ENCODE measurements at places on chromosomes 5 and 9.
A peak's percentile ranks its signal among the peaks of the same experiment; 100 is the strongest.

- DNase-seq: peak; percentile 48
Measured at GRCh38 chr5:162248107-162248713, 180.6 kb downstream of the GABRG2 start.

DNA sequence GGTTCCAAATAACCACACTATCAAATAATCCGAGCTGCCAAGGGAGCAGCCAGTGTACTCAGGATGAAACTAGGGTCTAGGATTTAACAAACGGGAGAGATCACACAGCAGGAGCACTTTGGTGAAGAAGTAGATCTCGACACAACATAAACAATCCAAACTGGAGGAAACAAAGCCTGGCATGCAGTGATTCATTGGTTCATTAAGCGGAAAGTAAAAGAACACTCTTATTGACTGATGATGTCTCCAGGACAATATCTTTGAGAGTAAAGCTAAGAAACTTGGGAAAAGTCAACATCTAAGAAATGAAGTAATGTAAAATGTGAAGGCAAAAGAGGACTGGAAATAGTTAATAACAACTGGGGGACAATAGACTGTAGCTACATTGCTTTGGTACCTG lies 1478.3 kb upstream of the CDH9 start:
- DNase-seq: no peak

GRCh38 chr5:63553073-63553472 lies 409.2 kb downstream of the HTR1A start:
- DNase-seq: no peak

- DNase-seq: no peak
Measured at GRCh38 chr5:179749857-179750508, 17.4 kb downstream of the MAML1 start.

GRCh38 chr5:156527611-156528010 lies 200.6 kb downstream of the SGCD start:
- no peak for DNase-seq

DNA sequence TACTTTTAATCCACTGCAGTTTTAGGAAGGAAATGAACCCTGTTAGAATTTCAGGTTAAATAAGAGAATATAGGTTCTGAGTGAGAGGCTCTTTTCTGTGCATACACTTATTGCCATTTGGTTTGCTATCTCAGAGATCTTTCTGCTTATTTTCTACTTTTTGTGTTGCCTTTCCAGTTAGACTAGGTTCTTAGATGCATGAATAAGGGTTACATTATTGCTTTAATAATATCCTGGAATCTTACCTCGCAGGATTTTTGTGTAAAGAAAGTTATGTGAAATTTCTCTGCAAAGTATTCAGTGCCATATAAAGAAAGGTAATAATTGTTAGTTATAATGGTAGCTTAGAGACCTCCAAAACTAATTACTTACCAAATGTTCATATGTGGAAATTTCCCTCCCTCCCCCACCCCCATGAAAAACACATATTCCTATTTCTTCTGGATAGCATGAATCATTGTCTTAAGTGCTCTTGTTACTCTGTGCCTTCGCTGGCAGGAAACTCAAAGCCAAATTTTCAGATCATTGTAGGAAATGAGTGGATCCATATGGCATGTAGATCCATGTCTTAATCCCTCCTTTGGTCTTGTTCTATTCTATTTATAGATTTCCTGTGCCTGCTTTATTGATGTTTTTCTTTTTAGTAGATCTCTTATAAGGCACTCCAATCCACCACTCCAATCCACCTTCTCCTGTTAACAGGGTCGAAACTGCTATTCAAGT lies 2.7 kb upstream of the APBA1 start:
- DNase-seq: no peak

DNA sequence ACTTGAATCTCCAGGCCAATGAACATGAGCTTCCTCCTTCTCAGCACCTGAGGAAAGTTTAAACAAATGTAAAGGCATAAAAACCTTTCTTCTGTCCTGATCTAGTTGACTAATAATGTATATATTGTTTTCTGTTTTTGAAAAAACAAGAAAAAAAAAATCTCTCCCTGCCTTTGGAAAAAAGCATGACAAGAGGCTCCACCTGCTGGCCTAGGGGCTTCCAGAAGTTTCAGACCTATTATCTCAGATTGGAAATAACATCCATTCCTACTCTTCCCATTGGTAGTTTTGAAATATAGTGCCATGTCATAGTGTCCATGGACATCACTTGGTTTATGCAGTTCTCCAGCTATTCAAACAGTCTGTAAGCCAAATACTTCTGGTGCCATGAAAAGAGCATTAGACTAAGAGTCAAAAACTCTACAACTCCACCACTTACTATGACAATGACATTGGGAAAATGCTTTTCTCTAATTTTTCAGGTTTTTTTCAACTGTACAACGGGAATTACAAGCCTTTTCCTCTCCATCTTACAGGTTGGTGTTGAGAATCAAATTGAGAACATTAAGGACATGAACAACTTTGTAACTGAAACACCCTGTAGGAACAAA lies 409.6 kb upstream of the MPDZ start:
- no peak for DNase-seq

DNA sequence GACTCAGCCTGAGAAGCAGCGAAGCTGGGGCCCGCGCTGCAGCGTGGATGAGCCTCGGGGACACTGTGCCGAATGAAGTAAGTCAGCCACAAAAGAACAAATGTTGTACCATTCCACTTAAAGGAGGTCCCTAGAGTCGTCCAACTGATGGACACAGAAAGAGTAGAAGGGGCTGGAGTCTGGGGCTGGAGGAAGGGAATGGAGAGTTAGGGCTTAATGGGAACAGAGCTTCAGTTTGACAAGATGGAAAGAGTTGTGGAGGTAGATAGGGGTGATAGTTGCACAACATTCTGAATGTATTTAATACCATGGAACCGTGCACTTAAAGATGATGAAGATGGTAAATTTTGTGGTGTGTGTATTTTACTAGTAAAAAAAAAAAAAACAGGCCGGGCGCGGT lies 119.9 kb downstream of the EHMT1 start:
- no peak for DNase-seq

GRCh38 chr9:72749276-72749675 lies 203.6 kb downstream of the ALDH1A1 start:
- no peak for DNase-seq

DNA sequence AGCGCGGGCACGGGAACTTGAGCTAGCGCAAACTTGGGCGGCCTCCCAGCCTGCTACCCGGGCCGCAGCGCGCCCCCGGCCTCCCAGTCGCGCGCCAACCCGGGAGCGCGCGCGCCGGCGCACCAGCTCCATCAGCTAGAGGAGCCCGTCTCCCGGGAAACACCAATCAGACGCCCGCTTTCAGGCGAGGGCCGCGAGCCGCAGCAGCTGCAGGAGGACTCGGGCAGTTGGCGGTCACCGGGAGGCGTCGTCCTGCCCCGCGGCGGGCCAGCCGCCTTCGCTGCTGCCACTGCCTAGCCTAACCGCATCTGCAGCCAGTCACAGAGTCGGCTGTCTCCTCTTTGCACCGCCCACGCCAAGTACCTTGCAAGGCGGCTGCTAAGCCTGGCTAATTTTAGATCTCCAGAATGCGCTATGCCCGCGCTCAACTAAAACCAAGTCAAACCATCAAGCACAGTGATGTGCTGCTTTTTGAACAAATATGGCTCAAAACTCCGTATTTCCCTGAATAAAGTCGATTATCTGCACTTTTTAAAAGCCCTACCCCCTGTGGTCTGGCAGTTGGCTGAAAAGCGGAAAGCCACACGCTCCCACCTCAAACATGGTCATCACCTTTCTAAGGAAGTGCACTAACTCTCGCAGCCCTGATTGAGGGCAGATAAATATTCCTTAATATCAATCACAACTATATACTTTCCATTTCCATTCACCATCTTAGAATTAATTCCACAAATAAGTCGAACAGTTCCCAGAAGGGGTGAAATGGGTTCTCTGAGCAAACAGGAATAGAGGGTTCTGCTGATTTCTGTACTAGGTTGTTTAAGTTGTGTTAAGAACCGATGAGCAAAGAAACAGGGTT lies 221.8 kb downstream of the MEF2C start:
- peak; percentile 93 for DNase-seq

DNA sequence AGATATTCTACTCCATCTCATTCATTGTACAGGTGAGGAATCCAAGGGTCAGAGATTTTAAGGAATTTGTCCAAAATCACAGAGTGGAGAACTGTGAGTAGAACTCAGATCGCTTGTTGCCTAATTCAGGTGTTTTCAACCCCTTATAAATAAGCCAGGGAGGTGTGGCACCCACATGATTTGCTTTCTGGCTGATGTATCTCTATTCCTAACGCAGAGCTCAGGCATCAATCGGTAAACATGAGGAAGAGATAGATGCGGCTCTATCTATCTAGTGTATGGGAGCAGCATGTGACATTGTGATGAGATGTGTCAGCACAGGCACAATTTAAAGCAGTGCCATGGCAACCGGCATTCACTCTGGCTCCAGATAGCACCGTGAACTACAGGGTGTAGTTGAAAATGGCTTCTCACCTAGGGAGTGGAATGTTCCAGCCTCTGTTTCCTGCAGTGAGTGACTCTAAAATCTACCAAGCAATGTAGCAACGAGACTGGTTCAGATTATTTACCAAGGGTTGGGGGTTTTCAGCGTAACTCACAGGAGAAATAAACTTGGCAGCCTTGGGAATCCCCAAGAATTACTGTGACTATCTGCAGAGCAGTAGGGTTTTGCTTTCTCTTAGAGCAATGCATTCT lies 53.4 kb upstream of the SUB1 start:
- DNase-seq: no peak

DNA sequence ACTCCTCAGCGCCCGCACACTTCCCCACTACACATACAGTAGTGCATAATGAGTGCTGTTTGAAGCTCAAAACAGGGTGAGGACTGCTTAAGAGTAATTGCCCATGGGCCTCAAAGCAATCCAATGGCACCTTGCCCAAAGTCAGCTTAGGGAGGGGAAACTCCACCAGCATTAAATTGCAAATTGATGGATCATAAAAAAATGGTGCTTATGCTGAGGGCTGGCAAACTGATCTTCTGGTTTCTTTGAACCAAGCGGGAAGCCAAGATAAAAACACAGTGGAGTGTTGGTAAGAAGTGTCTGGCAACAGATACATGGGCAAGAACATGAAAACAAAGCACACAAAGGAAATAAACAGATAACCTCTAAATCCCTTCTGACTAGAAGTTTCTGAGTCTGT lies 28.0 kb downstream of the TLE1 start:
- DNase-seq: no peak

- DNase-seq: no peak
Measured at GRCh38 chr9:10112070-10112469, 500.7 kb downstream of the PTPRD start.

DNA sequence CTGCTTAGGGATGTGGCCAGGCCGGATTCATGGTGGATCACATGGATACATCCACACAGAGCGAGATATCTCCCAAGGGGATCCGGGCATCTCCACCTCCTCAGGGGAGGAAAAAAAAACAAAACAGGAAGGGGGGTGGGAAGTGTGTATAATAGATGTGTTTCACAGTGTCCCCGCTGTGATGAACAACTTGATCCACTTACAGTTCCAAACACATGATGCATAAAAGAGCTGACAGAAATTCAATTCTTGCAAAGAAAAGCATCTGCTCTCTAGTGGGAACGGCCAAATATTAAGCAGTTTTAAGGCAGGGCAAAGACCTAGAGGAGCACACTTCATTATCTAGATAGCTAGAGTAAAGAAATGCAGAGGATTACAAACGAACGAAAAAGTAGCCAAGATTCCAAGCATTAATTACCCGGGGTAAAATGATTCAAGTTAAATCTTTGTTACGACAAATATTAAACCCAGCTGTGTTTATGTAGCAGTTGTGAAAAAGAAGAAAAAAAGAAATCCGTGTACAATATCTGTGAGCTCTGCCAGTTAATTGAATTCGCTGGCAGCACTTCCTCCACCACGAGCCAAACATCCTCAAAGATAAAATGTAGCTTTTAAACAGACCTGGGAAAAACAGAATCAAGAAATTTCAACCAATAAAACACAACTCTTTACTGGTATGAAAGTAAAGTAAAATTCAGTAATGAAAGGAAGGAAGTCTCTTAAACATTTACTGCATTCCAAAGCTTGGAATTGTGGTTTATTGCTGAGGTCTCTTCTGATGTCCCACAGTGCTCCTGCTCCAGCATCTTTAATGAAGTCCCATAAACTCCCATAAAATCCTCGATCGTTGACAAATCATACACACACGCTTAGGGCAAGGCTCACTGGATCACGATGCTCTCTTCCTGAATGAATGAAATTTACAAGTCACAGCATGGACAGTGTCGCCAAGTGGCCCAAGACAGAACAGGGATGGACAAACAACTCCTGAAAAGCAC lies 213.0 kb downstream of the CRB2 start:
- no peak for DNase-seq

- no peak for DNase-seq
Measured at GRCh38 chr9:96256800-96257199, 45.2 kb downstream of the HSD17B3 start.

DNA sequence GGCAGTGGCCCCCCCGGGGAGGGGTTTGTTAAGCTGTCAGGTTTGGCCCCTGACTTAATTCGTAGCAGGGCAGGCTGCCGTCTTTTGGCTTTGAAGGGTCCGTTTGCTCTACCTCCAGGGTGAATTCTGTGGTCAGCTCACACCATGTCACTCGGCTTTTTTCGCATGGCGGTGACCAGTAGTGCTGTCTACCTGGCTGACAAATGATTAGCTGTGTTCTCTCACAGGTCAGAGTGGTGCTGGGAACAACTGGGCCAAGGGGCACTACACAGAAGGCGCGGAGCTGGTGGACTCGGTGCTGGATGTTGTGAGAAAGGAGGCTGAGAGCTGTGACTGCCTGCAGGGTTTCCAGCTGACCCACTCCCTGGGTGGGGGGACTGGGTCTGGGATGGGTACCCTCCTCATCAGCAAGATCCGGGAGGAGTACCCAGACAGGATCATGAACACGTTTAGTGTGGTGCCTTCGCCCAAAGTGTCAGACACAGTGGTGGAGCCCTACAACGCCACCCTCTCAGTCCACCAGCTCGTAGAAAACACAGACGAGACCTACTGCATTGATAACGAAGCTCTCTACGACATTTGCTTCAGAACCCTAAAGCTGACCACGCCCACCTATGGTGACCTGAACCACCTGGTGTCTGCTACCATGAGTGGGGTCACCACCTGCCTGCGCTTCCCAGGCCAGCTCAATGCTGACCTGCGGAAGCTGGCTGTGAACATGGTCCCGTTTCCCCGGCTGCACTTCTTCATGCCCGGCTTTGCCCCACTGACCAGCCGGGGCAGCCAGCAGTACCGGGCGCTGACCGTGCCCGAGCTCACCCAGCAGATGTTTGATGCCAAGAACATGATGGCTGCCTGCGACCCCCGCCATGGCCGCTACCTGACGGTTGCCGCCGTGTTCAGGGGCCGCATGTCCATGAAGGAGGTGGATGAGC lies 1.4 kb downstream of the TUBB4B start:
- no peak for DNase-seq

- no peak for DNase-seq
Measured at GRCh38 chr5:163565931-163566608, 60.7 kb downstream of the MAT2B start.

DNA sequence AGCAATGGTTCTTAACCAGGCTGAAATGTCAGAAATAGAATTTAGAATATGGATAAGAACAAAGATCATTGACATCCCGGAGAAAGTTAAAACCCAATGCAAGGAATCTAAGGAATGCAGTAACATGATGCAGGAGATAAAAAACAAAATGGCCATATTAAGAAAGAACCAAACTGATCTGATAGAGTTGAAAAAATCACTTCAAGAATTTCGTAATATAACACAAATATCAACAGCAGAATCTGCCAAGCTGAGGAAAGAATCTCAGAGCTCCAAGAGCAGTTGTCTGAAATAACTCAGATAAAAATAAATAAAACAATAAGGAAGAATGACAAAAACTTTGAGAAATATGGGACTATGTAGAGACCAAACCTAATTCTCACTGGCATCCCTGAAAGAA lies 37.8 kb upstream of the TAS2R1 start:
- no peak for DNase-seq

- DNase-seq: no peak
Measured at GRCh38 chr5:133475986-133476385, 136.4 kb downstream of the FSTL4 start.

GRCh38 chr9:22528485-22528884 lies 81.9 kb downstream of the DMRTA1 start:
- DNase-seq: no peak
